Stimulated activated CD4-positive, alpha-beta T cell treated with anti-CD3 and anti-CD28 coated beads, Interleukin-4, amount 100 ng/mL, for 48 hours (primary cell): ENCODE measurements at places on chromosomes 12 and 14.

DNA sequence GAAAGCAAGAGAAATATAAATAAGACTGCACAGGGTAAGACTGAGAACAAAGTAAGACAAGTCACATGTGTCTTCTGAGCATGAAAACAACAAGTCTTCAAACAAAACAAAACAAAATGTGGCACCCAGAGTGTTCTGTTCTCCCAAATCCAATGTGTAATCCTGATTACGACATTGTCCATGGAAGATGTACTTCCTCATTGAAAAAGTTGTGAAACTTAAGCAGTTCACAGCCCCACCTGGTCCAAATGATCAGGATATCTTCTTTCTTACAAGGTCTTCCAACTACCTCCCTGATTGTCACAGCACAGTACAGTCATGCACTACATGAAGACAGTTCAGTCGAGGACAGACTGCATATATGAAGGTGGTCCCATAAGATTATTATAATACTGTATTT lies 23.3 kb upstream of the NEK9 start:
- no peak for DNase-seq

- DNase-seq: no peak
Observed at GRCh38 chr14:80659783-80660182, 281.8 kb downstream of the CEP128 start.

- peak; percentile 41 for DNase-seq
Observed at GRCh38 chr12:12024911-12025682, 45.6 kb upstream of the BCL2L14 start.

GRCh38 chr14:75960231-75960630 lies 21.6 kb downstream of the TGFB3 start:
- no peak for DNase-seq

- no peak for DNase-seq
Observed at GRCh38 chr14:93132472-93133065, 16.8 kb upstream of the ITPK1 start.

- DNase-seq: no peak
Observed at GRCh38 chr12:46990211-46990610, 89.2 kb upstream of the PCED1B start.

GRCh38 chr12:49121047-49121696 lies 10.0 kb downstream of the TUBA1B start:
- DNase-seq: no peak

DNA sequence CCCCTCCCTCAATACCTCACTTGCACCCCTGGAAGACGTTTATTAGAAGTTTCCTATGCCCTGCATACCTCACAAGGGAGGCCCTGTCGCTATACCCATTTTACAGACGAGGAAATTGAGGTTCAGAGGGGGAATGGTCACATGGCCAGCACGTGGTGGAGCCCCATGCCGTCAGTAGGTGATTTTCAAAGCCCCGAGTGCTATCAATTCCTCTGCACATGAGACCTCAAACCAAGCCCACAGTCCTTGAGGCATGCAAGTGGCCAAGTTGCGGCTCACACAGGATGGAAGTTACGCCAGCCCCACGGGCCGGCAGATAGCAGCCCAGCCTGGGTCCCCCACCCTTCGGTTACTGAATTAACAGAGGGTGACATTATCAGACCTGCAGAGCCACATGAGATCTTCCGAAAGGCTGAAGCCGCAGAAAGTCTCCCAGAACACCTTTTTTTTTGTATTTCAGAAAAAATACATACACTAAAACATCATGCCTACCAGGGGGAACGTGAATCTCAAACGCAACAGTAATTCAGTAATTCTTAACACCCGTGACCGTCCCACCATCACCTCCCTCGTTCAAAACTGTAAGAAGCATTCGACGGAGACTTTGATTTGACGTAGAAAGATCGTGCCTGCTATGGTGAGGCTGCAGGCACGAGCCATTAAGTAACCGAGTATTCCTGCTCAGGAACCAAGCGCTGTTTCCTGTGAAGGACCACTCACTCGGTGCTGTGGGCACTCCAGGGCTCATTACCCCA lies 129.0 kb downstream of the RFLNA start:
- no peak for DNase-seq

- DNase-seq: no peak
Observed at GRCh38 chr14:91388551-91388975, 29.1 kb downstream of the CCDC88C start.

GRCh38 chr12:6730169-6730568 lies 6.3 kb downstream of the COPS7A start:
- no peak for DNase-seq

- no peak for DNase-seq
Observed at GRCh38 chr14:82067221-82067875, 533.7 kb upstream of the SEL1L start.
